Epithelial cell of proximal tubule (primary cell): ENCODE measurements at places on chromosomes 4 and X. TPM values are rescaled to one million over a fixed set of nuclear protein-coding genes. Genes with fewer than 3 reads are reported as not detected.

- no peak for DNase-seq
Observed at GRCh38 chrX:17654116-17654515, 83.2 kb upstream of the SCML1 start.

- no peak for DNase-seq
Observed at GRCh38 chr4:123770884-123771283, 374.3 kb downstream of the SPRY1 start.

The CCNA2 gene
- total RNA-seq = 106 and 139 TPM in 2 replicates

- DNase-seq = no peak
Observed at GRCh38 chr4:74330295-74330750, 22.1 kb downstream of the EPGN start.

- DNase-seq = no peak
Observed at GRCh38 chr4:13553081-13553480, 8.8 kb upstream of the NKX3-2 start.

The AFM gene
- not detected in 2 replicates for total RNA-seq

The PLS3 gene
- 121 and 133 TPM in 2 replicates for total RNA-seq

GRCh38 chr4:40840255-40840984 is 90.7 kb downstream of the NSUN7 start:
- DNase-seq = no peak

GRCh38 chr4:144547678-144548298 is 98.2 kb upstream of the HHIP start:
- DNase-seq = no peak

The VSIG4 gene
- not detected in 2 replicates for total RNA-seq

The PNMA3 gene
- 0.22 and 0.69 TPM in 2 replicates for total RNA-seq

The ADAMTS3 gene
- 4.6 and 4.7 TPM in 2 replicates for total RNA-seq

GRCh38 chr4:8583655-8584025 is 3.4 kb downstream of the GPR78 start:
- DNase-seq = no peak

DNA sequence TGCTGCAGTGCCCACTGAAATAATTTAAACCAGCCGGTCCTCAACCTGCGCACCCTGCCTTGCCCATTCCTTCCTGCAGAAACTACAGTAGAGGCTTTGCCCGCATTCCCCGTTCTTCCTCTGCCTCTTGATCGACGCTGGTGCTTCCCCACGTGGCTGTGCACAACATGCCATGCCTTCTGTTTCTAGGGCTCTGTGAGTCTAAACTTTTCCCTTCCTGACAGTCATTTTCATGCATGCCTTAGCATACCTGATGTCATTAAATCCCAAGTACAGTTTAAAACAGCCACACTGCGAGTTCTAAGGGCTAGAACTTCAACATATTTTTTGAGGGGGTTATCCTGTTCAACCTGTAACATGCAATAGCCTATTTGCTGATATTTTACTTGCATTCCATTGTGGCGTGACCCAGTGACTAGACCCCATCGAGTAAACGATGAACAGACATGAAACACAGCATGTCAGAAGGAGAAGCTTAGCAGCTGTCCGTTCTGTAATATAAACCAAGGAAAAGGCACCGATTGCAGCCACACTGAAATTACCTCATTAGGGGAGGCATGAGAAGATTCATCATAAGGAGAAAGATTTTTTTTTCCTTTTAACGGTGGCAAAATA is 232.5 kb downstream of the ARHGAP10 start:
- DNase-seq = no peak

DNA sequence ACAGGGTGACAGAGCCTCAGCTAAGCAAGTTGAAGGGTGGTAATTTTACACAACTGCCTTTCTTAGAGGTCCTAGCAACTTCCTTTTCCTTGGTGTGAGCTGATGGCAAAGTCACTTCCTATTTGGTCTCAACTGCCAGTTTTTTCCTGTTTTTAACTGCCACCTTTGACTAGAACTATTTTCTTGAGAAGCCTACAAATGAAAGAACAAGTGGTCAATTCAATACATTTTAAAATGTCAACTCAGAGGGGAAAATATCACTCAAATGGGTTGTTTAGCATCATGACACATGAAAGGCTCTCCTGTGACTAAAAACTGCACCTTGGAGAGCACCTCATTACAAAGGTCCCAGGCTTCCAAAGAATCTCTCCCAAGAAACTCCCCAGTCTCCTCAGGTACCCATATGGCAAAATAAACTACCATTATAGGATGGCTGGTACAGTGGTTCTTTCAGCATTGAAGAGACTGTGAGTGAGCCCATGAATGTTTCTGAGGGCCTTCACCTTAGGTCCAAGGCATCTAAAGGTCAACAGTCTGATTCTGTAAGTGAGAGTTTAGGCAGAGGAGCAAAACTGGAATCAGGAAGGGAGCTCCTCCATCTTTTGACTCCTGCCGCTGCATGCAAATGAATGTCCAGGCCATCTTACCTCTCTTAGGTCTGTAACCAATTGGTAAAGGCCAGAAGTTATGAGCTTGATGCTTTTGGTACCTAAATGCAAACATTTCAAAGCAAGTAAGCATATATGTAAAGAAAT is 5.5 kb upstream of the STK26 start:
- no peak for DNase-seq

The NHSL2 gene
- 1.0 and 1.1 TPM in 2 replicates for total RNA-seq

The TMEM129 gene
- 27.8 and 50.9 TPM in 2 replicates for total RNA-seq

DNA sequence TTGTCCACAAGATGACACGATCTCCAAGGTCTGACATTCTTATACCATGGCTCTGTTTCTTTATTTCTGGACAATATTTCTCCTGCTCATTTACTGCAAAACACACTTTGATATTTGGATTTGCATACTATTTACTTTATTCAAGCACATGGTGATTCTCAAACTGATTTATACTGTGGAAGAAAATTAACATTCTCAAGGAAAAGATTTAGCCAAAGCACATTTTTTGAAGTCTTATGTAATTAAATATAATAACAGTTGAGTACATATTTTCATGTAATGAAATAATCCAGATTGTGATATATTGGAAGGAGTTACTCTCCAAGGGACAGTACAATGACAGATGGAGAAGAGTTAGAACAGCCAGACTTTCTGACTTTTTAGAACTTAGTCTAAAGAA is 155.8 kb upstream of the CT83 start:
- DNase-seq = no peak

GRCh38 chr4:52107745-52108144 is 56.6 kb downstream of the SPATA18 start:
- DNase-seq = no peak

DNA sequence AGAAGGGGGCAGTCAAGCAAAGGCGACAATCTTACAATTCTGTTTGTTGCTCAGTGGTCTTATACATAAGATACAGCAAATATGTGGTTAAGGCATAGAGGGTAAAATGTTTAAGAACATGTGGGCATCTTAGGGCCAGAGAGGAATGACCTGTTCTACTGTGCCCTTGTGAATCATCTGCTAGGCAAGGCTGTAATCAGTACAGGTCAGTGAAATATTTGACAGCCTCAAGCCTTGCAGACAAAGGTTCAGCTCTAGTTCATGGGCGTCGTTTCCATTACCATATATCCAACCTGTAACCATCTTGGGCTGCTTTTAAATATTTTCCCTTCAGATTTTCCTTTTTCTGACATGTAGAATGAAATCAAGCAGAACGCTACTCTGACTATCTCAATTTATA is 37.3 kb downstream of the AGA start:
- peak; percentile 25 for DNase-seq

The SMIM31 gene
- not detected in 2 replicates for total RNA-seq

DNA sequence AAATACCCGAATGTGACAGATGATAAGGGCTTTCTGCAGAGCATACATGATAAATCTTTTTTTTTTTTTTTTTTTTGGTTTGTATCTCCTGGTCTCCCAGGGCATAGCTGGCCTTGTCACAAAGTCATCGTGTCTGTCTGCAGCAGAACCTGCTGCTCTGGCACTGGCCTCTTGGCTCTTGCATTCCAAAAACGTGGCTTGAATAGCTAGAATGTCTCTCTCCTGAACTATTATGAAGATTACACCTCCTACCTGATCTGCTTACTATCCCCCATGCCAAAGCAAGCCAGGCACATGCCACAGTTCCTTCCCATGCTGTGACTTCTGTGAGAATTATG is 50.4 kb upstream of the SCRG1 start:
- DNase-seq = no peak

DNA sequence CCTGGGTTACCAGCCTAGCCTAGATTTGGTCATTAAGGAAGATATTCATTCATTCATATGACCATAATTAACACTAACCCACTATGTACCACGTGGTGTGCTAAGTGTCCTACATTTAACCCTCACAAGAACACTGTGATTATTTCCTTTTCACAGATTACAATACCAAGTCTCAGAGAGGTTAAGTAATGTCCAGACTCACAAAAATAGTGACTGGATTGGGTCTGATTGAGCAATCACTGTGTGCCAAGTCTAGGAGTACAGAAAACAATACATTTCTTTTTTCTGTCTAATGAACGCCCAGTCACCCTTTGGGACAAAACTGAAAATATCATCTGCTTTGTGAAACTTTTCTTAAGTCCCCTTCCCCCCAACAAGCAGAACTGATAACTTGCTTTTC is 7.6 kb upstream of the DLG3 start:
- no peak for DNase-seq

The DUSP21 gene
- total RNA-seq = not detected in 2 replicates

DNA sequence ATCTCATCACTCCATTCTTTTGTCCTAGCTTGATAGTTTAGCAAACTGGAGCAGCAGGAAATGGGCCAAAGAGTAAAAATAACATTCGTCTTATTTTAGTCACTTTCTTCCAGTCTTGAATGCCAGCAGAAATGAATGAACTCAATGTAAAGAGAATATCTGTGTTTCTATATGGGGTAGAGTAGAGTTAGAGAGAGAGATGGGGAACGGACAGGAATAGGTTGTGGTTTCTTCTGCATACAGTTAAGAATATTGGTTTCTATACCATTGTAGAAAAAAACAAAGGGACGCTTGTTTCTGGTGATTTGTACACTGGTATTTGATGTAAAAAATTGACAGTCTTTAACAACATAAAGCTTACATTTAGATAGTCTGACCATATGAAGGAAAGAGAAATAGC is 8.9 kb downstream of the GPR174 start:
- no peak for DNase-seq

GRCh38 chr4:74840936-74841509 is 46.7 kb upstream of the BTC start:
- DNase-seq = no peak

DNA sequence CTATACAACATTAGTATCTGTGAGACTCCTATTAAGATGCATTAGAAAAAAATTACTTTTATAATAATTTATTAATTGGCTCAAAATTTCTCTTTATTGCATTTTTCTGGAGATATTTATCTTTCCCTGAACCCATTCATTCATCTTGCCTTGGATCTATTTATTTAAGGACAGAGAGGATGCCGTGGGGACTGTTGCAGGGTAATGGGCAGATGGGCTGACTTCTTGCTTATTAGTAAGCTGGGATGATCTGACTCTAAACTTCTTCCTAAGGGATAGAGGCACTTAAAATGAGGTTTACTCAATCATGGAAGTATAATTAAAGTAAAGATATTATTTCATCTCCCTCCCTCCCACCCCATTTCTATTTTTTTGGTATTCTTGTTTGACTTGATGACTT is 18.2 kb upstream of the ANK2 start:
- DNase-seq = no peak
